ENCODE measurements at places on chromosomes 2 and 18.
A peak's percentile ranks its signal among the peaks of the same experiment; 100 is the strongest.

DNA sequence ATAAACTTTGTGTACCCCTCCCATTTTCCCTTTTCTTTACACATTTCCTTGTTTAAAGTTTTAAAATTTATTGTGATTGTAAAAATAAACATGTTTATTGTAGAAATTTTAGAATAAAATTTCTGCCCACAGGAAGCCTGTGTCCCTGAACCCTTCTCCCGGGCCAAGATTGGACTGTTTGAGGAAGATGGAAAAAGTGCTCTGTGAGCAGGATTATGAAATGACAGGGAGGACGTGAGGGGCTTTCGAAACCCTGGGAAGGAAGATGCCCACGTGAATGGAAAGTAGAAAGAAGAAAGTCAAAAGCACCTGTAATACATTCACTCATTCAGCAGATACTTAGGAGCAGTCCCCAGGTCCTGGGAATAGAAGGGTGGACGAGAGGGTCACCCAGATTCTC, 25.4 kb upstream of the ATOH8 start:
- no peak for DNase-seq

DNA sequence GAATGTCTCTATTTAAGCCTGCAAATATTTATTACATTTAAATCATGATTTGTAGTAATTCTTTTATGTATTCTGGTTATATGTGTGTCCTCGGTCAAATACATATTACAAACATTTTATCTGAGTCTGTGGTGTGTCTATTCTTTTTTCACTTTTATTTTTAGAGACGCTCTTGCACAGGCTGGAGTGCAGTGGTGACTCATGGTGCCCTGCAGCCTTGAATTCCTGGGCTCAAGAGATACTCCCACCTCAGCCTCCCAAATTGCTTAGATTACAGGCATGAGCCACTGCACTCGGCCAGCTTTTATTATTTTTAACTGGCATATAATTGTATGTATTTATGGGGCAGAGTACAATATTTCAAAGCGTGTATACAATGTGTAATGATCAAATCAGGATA, 47.5 kb downstream of the ARID5A start:
- DNase-seq, result no peak

DNA sequence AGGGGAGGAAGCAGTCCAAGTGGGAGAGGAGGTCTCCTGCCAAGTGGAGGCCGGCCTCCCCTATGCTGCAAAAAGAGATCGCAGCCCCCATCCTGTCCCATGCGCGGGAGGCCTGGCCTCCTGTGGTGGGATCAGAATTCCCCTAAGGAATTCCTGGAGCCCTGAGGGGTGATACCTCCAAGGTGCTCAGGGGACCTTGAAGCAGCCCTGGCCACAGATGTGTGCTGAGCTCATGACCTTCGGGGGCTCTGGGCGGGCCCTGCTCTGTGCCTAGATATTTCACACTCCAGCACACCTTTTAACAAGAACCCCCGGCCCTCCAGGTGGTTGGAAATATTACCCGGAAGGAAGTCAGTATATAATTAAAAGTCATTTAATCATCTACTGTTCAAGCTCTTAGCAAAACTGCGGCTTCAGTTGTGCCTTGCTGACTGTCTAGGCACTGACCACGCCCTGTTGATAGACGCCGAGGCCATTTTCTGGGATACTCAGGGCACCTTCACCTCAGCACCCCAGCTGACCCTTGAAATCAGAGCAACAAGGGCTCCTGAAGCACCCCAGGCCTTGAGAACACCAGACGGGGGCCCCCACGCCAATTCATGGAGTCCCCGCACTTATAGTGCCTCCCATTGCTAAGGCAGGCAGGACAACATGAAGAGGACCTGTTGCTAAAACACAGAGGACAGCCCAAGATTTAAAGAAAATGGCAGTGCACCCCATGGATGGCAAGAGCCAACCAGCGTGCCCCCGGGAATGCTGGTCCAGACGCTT, 119.1 kb downstream of the NDUFA10 start:
- no peak for DNase-seq

GRCh38 chr2:155852156-155852555, 480.4 kb downstream of the NR4A2 start:
- DNase-seq, result no peak

GRCh38 chr2:138689705-138690104, 90.5 kb downstream of the NXPH2 start:
- DNase-seq, result no peak

DNA sequence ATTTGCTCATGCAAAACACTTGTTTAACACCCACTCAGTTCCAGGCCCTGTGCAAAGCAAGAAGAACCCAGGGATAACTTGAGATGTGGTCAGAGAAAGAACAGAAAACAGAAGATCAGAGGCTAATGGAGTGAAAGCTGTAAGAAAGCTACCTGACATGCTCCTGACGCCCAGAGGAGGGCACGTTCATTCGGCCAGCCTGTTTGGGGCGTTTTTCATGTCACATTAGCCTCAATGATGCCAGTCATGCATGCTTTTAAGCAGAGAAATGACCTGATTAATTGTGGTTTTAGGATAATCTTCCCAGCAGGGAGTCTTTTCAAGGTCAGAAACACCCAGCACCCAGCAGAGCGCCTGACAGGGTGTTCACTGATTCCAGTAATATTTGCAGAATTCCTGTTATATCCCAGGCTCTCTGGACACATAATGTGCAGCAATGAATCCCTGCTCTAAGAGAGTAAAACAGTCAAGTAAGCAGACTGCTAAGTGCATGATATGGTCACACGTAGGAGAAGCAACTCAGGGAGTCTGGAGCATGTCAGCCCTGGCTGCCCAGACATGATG, 320.0 kb downstream of the LRATD1 start:
- DNase-seq, result no peak

DNA sequence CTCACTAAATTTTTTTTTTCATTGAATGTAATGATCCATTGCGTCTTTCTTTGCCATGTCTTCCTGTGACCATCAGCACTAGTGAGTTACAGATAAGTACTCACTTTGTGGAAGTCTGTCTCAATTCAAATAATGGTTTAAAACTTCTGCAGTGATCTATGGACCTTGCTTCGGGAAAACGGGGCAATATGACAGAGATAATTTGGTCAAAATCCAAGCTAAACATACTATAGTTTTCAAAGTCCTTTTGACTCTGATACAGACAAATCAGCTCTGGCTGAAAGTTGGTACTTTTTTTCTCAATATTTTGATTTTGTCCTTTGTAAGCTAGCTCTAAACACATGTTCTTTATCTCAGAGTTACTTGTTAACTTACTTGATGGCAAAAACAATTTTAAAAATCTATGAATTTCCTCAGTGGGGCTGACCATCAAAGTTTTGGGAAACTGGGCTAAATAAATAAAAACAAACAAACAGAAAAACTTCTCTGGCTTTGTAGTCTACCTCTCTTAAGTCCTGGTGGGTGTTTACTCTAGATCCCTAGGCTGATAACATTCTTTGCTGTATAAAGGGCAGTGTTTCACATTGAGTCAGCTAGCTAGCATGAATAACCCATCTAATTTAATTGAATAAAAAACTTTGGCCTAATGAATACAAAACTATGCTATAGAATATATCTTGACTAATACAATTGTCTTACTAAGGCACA, 327.6 kb downstream of the RDH14 start:
- DNase-seq, result no peak

GRCh38 chr2:121058852-121059558, 226.0 kb downstream of the TFCP2L1 start:
- no peak for DNase-seq

DNA sequence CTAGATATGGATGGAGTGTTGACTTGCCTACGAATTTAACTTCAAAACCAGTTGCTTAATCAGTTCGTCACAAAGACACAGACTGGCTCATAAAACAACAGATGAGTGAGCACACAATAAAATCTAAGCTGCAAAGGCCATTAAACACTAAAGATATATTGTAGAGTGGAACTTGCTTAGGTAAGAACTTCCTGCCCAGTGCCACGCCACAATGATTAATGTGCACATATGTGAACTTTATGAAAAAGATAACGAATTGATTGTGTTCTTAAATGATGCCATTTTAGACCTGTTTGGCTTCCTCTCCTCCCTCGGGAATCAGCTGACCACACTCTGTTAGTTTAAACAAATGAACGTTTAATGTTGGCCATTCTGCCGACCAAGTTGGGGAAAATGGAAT, 2031.3 kb upstream of the CELF4 start:
- no peak for DNase-seq

- DNase-seq, result no peak
These were observed 183.7 kb upstream of the LHCGR start for GRCh38 chr2:48939232-48939631.

DNA sequence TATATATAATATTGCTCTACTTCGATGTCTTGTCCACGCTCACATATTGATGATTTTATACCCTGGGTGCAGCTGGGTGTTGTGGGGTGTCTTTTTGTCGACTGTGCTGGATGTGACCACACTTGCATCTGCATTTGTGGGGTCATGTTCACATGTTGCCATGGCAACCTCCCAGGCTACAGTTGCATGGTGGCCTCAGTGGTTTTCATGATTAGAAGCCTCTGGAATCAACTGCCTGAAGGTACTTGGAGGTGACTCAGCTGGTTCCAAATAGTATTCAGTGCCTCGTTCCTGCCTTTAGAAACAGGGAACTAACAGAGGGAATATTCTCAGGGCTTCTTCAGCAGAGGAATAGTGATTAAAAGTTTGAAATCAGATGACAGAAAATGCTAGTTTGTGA, 166.3 kb upstream of the NYAP2 start:
- DNase-seq, result no peak

DNA sequence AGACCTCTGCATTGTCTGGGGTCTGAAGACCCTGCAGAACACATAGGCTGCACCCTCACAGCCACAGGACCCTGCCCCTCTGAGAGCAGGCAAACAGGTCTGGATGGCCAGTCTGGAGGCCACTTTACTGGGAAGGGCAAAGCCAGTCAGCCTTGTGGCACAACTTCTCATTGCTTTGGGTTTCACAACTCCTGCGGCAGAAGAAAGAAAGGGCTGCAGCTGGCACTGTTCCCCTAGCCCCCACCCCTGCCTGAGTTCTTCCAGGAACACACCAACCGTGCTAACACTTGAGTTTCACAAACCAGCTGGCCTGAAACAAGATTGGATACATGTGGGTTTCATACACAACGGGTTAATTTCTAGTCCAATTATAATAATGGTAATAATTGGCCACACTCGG, 276.5 kb upstream of the MGAT5 start:
- no peak for DNase-seq

DNA sequence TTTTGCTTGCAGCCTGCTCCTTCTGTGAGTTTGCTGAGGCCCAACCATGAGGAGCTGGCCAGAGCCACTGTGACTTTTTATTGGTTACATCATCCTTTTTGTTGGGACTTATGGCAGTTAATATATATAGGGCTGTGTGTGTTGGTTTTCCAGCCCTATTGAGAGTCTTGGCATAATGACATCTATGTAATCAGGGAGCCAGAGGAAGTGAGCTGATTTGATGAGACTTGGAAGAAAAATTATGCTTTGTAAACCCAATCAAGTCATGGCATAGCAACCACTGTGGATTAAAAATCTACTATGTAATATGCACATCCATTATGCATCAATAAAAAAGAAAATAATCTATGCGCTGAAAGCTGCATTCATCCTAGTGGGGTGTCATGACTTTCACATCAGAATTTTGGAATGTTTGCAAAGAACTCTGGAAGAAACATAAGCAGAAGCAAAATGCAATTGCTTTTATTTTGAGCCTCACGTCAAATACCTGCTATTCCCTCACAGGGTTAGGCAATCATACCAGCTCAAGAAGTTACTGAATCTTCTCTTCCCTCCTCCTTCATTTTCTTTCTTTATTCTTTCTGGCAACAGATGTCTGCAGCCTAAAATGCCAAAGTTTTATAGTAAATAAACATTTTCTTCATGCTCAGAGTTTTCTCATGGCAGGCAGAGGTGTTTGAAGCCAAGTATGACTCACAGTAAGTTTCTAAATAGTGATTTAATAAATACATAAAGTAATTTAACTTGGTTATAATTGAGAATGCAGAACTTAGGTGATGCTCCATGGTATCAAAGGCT, 308.5 kb downstream of the KCNS3 start:
- peak; percentile 29 for DNase-seq

DNA sequence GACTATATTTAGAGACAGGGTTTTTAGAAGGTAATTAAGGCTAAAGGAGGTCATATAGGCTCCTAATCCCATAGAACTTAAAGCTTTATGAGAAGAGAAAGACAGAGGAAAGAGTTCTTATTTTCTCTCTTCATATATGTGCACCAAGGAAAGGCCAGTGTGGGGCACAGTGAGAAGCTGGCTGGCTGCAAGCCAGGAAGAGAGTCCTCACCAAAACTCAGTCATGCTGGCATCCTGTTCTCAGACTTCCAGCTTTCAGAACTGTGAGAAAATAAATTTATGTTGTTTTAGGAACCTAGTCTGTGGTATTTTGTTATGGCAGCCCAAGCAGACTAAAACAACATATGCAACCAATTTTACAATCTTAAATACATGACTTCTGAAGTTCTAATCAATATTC, 31.5 kb upstream of the ATIC start:
- no peak for DNase-seq

DNA sequence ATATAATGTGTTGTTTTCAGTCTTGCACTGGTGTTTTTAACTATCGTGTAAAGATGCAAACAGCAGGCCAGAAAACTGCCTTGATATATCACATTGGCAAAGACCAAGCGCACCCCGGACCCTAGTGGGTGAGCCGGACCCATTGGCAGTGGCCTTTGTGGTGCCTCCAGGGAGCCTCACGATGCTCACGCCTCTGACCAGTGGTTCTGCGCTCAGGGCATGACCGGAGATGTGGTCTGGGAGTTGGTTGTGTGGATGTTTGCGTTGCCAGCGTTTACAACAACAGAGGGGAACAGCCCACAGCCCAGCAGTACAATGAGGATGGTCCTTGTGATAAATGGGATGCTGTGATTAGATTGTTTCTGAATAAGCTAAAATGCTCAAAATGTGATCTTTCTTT, 32.6 kb downstream of the NFATC1 start:
- no peak for DNase-seq

- DNase-seq, result no peak
These were observed 184.0 kb upstream of the CHAC2 start for GRCh38 chr2:53583583-53583982.

- DNase-seq, result no peak
These were observed 1660.6 kb upstream of the NXPH2 start for GRCh38 chr2:140440815-140441214.

GRCh38 chr2:142824756-142825155, 52.7 kb upstream of the KYNU start:
- no peak for DNase-seq

GRCh38 chr2:206993396-206993911, 54.1 kb downstream of the CPO start:
- no peak for DNase-seq

- no peak for DNase-seq
These were observed 37.8 kb upstream of the SLC1A4 start for GRCh38 chr2:64951306-64951953.

DNA sequence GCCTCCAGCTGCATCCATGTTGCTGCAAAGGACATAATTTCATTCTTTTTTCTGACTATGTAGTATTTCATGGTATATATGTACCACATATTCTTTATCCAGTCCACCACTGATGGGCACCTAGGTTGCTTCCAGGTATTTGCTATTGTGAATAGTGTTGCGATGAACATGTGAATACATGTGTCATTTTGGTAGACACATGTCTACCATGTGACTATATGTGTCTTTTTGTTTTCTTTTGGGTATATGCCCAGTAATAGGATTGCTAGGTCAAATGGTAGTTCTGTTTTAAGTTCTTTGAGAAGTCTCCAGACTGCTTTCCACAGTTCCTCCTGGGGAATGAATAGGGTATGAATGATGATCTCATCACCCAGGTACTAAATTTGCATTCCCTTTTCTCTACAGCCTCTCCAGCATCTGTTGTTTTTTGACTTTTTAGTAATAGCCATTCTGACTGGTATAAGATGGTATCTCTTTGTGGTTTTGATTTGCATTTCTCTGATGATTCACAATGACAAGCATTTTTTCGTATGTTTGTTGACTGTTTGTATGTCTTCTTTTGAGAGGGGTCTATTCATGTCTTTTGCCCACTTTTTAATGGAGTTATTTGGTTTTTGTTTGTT, 35.6 kb upstream of the FEZ2 start:
- no peak for DNase-seq
